Retinal pigment epithelial cell (primary cell): ENCODE measurements at places on chromosomes 12 and 14.

DNA sequence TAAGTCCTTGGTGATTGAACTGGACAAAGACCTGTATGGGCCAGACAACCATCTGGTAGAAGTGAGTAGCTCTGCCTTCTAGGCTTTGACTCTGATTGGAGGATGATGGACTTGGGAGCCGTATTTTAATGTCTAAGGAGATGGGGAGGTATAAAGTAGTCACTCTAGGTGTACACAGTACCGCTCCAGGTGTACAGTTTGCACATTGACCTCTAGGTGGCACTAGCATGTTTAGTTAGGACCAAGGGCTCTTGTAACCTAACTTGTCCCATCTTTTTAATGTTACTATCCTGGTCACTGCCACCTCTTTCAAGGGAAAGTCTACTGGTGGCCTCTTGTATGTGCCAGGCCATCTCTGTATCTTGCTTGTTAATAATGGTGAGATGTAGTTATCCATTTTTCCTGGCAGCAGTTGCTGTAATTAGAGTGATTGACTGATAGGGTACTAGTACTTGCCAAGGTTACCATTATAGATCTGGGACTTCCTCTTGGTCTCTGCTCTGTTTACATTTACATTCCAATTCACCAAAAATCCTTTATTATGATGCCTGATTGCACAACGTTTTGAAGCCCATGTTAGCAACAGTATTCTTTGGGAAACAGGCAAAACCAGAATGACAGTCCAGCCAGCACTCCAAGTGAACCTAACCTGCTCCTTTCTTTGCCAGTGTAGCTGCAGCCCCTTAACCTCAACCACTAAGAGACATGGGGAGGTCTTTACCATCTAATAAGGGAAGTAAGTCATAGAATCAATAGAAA, 3.6 kb downstream of the SMARCD1 start:
- no peak for DNase-seq

- no peak for DNase-seq
Observed at GRCh38 chr12:90909069-90909770, 45.8 kb downstream of the CCER1 start.

DNA sequence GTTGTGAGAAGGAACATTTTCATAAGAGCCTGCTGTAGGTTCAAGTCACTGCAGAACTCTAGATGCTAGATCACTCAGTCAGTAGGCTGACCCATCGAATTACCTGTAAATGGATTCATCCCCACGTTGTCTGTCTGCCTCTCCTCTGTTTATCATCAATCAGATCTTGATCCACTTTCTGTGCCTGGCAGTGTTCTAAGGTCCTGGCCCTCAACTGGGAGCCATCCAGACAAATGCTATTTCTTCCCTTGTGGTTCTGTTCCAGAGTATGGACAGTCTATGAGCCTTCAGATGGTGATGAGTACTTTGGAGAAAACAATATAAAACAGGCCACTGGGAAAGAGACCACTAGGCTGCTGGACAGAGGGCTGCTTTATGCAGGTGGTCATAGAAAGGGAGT, 699.4 kb upstream of the TMEM132C start:
- DNase-seq: no peak

DNA sequence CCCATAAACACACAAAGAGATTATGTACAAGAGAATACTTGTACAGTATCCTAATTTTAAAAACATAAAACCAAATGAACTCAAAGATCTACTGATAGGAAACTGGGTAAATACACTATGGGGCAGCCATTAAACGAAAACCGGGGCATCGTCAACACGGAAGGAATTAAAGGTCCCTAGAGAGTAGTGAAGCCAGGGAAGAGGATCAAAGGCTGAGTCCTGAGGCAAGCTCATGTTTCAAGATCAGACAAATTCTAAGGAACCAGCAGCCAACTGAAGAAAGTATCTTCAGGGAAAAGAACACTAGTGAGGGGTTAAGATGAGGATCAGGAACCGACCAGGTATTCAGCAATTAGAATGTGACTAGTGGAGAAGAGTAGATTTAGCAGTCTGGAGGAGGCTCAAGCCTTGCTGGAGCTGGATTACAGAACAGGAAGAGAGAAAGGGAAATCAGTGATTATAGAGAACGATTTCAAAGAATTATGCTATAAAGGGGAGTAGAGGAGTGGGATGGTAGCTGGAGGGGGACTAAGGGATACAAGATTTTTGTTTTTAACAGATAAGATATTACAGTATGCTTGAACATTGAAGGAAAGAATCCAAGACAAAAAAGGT, 23.7 kb downstream of the SEL1L start:
- DNase-seq: no peak

DNA sequence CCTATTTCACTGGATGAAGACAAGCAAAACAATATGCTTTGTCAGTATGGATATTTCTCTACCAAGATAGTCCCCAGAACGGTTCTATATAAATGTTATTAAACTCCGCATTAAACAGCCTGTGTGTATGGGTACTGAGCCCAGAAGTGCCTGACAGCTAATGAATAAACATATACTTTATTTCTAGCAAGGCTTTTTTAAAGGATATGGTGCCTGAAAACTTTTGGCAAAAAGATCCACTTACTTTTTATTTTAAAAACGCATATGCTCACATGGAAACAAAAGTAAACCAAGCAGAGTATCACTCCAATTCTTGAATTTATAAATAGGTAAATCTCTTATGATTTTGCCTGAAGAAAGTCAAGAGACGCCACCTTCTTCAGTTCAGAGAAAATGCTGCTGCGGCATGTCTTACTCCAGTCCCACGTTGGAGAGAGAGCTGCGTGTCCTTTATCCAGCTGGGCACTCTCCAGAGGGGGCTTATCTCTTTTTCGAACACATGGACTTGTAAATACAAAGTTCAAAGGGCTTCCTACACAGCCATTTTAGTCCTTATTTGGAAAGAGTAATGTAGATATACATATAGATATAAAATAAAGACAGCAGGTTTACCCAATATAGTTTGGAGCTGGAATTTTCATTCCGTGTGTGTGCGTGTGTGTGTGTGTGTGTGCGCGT, 264.2 kb downstream of the ADAMTS20 start:
- no peak for DNase-seq

- DNase-seq: no peak
Observed at GRCh38 chr12:47802312-47802711, 17.4 kb downstream of the HDAC7 start.

DNA sequence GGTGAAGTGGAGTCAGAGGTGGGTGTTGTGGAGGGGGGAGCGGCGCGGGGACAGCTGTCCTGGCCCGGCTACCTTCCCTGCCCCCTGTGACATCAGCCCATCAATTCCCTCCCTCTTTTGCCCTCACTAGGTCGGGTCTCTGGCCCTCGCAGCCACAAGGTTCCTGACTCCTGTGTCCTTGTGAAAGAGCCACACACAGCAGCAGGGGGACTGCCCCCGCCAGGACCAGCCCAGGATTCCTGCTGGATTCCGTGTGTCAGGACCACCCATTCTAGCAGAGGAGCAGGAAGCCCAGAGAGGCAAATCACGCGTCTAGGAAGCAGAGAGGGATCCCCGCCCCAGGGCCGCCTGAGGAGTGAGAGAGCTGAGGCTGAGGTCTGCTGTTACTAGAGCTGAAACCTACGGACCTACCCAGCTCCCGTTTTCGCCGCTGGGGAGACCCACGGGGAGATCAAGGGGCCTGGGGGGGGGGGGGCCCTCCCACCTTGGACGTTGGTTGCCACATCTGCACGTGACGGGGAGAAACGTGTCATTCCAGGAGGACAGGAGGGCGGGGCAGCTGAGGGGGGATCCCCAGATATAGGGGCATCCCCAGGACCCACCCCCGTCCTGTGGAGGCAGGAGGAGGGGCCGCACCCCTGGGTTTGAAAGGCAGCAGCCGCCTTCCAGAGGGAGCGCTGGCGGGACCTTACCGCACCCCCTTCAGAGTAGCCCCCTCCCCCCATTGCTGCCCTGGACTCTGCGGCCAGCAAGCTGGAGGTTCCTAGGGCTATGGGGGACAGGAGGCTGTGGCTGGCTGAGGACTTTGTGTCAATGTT, 12.5 kb upstream of the INF2 start:
- no peak for DNase-seq

DNA sequence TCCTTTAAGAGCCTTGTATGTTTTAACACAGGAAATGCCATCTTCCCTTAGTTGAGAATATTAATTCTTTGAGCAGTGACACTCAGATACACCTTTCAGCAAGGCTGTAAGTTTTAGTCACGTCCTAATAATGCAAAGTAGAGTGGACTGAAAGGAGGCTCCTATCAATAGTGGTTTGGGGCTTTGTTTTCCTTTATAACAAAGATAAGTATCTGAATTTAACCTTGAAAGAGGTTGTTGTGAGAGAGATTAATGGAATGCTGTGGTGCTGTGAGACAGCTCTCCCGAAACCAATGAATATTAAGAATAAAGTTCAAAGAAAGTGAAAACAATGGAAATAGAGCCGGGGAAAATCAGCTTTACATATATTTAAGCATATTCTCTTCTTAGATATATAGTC, 259.6 kb downstream of the ERC1 start:
- no peak for DNase-seq

GRCh38 chr12:12622418-12622817, 10.7 kb downstream of the CREBL2 start:
- DNase-seq: no peak

- no peak for DNase-seq
Observed at GRCh38 chr14:99333214-99333613, 61.2 kb upstream of the BCL11B start.

- DNase-seq: no peak
Observed at GRCh38 chr14:68367536-68367935, 425.3 kb downstream of the ZFP36L1 start.

GRCh38 chr12:77678621-77679020, 152.1 kb upstream of the NAV3 start:
- DNase-seq: no peak

- no peak for DNase-seq
Observed at GRCh38 chr12:40770781-40771180, 78.5 kb downstream of the CNTN1 start.

- DNase-seq: no peak
Observed at GRCh38 chr14:24463017-24463883, 20.7 kb upstream of the SDR39U1 start.

DNA sequence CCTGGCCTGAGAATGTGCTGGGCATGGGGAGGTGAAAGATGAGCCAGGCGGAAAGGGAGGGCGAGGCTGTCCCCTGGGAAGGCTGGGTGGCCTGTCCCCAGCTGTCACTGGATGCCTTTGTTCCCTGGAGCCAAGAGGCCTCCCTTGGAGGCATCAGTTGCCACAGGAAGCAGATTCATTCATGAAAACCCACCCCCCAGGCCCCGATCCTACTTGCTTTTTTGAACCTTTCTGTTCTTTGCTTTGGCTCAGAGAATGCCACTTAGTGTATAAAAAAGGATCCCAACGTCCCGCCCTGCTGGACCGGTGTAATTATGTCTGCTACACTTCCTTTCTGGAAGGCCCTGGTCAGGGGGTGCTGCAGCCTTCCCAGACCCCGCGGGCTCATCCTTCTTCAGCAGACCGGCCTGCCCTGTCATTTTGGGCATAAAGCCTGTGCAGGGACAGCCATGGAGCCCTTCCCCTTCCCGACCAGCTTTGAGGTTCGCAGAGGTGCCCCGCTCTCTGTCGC, 220.2 kb downstream of the SLC41A2 start:
- no peak for DNase-seq

DNA sequence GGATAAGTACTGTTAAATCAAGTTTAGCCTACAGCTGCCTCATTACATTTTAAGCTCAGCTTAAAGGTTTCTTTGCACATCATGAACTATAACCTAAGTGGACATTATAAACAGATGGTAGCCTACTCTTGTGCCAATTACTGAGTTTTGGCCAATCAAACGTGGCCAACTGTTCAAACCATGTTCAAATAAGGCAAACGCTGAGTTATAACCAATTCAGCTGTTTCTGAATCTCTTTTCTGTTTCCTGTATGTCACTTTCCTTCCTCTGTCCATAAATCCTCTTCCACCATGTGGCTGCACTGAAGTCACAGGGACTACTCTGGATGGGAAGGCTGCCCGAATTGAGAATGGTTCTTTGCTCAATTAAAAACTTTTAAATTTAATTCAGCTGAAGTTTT, 98.4 kb downstream of the BCAT1 start:
- DNase-seq: no peak

GRCh38 chr12:131915823-131916222, 13.3 kb upstream of the PUS1 start:
- DNase-seq: no peak

- no peak for DNase-seq
Observed at GRCh38 chr14:20376071-20376588, 32.7 kb downstream of the PARP2 start.

- no peak for DNase-seq
Observed at GRCh38 chr14:99774556-99775307, 18.5 kb upstream of the EML1 start.

GRCh38 chr14:27845902-27846301, 920.7 kb upstream of the FOXG1 start:
- DNase-seq: no peak

DNA sequence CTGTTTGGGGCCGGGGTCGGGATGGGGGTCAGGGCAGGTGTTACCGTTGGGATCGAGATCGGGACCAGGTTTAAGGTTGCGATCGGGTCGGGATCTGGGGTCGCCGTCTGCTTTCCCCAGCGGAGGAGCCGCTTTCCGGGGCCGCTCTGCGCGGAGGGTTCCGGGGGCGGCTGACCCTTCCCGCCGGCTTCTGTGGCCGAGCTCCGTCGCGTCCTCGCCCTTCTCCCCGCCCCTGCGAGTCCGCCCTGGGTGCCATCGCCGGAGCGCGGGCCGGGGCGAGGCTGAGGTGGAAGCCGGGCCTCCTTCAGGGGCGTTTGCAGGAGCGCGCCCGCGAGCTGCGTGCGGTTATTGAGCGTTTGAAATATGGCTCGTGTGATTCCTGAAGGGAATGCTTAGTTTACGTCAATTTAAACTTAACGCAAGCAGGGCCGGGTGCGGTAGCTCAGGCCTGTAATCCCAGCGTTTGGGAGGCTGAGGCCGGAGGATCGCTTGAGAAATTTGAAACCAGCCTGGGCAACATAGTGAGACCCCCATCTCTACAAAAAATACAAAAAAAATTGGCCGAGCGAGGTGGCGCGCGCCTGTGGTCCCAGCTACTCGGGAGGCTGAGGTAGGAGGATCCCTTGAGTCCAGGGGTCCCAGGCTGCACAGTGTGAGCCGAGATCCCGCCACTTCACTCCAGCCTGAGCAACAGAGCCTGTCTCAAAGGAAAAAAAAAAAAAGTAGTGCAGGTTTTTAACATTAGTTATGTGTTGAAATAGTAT, 620 bp downstream of the PGAM5 start:
- no peak for DNase-seq

DNA sequence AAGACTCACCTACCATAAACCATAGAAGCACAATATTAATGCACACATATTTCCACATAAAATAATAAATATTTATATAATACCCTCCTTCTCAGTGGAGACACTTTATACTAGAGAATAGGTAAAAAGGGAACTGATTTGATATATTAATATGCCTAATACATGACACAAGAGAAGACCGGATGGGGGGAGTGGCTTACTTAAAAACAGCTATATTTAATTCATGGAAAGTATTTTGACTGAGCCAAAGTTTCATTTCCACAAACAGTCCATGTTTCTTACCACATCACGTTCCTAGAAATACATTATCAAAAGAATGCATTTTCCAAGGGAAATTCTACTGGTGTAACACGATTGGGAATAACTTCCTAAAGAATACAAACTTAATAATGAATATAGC, 63.4 kb downstream of the ITPR2 start:
- DNase-seq: no peak
